Stimulated activated CD4-positive, alpha-beta T cell treated with anti-CD3 and anti-CD28 coated beads, Interleukin-1b, Interleukin-23, amount 100 ng/mL, for 4 hours (primary cell): ENCODE measurements at places on chromosomes 2 and 18.

DNA sequence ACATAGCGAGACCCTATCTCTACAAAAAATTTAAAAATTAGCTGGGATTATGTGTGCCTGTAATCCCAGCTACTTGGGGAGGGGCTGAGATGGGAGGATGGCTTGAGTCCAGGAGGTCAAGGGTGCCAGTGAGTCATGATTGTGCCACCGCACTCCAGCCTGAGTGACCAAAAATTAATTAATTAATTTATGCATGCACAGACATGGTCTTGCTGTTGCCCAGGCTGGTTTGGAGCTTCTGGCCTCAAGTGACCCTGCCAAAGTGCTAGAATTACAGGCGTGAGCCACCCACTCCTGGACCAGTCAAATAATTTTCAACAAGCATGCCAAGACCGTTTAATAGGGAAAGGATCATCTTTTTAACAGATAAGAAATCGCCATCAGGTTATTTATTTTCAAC, 57.7 kb upstream of the TFCP2L1 start:
- DNase-seq, result no peak

- no peak for DNase-seq
These were observed 9.3 kb downstream of the YPEL5 start for GRCh38 chr2:30155889-30156658.

- DNase-seq, result no peak
These were observed 182.6 kb downstream of the ZNF804A start for GRCh38 chr2:184780944-184781343.

- DNase-seq, result no peak
These were observed 1888.3 kb upstream of the CELF4 start for GRCh38 chr18:39453882-39454281.

DNA sequence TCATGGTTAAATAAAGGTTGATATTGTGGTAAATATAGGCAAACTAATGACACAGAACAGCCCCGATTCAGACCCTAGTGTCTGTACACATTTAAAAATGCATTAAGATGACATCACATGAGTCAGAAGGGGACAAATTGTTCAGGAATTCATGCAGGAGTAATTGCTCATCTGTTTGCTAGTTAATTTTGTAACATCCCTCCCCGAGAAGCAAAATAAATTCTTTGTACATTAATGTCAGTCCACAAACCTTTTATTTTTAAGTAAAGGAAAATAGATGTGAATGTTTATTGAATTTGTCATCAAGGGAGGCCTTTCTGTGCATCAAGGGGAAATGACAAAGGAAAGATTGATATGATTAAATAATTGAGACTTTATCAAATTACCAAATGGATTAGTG, 69.9 kb downstream of the SH3BP4 start:
- no peak for DNase-seq

DNA sequence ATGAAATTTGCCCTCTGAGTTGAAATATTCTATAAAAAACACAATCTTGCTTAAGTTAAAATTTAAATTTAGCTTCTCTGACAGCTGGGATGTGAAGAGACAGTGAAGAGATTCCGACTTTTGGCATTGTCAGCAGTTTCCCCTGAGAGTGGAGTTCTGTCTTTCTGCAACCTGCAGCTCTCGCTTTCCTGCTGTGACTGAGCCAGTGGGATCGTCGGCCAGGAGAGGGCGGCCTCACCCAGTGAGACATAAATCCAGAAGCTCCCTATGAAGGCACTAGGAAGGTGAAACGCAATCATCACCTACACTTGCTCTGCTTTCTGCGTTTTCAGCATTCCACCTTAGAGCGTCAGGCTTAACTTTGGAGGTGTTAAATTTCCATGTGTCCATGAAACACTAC, 75.4 kb upstream of the HNMT start:
- no peak for DNase-seq

DNA sequence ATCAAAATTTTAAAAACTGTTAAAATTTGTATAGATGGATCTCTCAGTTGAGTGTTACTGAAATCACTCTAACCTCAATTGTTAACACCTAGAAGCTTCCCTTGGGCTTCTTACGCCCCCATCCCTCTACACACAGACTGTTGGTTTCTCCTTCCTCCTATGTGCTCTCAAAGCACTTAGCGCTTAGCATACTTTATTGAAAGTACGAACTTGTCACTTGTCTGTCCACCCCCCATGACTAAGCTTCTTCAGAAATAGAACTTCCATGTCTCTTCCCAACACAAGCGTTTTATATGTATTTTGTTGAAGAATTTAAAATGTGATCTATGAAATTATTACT, 441 bp downstream of the MPHOSPH10 start:
- DNase-seq, result no peak

DNA sequence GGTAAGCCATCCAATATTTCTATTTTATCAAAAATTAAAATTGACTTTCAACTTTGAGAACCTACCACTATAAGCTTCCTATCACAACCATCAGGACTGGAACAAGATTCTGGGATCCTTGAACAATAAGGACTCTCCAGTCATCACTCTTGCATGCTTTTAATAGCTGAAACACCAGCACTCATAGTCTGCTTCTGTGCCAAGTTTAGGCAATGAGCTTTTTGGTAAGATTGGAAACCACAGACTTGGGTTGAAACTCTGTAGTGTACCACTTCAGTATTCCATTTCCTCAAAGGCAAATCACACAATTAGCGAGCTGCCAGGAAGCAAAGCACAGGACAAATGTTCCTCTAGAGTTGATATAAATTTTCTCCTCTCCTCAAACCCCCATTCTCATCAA, 1065.8 kb upstream of the SLC39A10 start:
- DNase-seq, result no peak

GRCh38 chr2:190137561-190137960, 75.0 kb upstream of the MSTN start:
- DNase-seq, result no peak

- no peak for DNase-seq
These were observed 30.3 kb downstream of the PECR start for GRCh38 chr2:216051350-216051749.

GRCh38 chr2:144362401-144362800, 157.5 kb downstream of the ZEB2 start:
- no peak for DNase-seq

DNA sequence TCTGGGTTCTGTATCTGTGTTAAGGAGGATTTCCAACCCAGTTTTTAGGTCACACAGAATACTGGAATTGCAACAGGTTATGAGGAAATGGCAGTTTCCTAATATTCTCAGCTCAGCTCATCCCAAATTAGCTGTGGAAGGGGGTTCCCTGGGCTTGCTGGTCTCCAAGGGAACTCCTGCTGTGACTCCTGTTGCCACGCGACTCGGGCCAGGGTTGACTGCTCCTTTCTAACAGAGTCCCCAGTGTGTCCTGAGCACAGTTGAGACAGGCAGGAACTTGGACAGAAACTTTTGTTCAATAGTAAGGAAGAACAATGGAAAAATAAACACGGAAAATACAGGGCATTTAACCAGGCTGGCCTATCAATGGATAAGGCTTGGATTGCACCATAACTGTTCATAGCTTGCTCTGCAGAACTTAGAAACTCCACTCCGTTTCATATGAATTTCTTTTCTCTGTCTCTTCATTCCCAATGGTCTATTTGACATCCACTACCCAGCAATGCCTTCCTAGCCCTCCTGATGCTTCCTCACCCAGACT, 3.8 kb upstream of the ROCK2 start:
- no peak for DNase-seq

- DNase-seq, result no peak
These were observed 551.1 kb downstream of the TNS1 start for GRCh38 chr2:217451666-217452065.

- DNase-seq, result no peak
These were observed 80.6 kb upstream of the EML6 start for GRCh38 chr2:54642677-54643430.
